ENCODE measurements at places on chromosomes 5 and 9.

DNA sequence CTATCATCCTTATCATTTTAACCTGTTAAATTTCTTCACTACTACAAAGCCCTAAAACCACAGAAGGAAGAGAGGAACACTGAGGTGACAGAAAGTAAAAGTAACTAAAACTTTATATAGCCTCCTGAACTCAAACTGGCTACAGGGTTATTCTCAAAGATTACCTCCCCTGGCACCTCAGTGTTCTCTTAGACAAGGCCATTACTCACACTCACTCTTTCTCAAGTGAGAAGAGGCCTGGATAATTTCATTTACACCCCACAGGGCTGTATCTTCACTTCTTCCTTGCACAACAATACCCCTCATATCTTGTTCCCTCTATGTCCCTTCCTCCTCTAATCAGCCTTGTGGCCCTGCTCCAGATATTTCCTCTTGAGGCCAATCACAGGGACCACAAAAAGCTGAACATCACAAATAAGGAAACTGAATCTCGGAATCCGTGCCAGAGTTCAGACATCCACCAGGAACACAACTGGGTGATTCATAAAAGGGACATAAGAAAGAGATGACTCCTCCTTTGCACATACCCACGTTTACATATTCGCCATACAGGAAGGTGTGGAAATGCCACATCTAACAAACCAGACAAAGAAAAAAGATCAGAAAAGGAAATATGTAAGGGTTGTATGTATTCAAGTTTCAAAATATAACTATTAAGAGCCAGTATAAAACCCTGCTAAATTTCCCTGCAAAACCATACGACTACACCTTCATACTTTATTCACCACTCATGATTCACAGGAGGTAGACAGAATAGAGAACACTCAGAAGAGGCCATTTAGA lies 1.7 kb upstream of the KLHL3 start:
- DNase-seq, result peak; percentile 41

DNA sequence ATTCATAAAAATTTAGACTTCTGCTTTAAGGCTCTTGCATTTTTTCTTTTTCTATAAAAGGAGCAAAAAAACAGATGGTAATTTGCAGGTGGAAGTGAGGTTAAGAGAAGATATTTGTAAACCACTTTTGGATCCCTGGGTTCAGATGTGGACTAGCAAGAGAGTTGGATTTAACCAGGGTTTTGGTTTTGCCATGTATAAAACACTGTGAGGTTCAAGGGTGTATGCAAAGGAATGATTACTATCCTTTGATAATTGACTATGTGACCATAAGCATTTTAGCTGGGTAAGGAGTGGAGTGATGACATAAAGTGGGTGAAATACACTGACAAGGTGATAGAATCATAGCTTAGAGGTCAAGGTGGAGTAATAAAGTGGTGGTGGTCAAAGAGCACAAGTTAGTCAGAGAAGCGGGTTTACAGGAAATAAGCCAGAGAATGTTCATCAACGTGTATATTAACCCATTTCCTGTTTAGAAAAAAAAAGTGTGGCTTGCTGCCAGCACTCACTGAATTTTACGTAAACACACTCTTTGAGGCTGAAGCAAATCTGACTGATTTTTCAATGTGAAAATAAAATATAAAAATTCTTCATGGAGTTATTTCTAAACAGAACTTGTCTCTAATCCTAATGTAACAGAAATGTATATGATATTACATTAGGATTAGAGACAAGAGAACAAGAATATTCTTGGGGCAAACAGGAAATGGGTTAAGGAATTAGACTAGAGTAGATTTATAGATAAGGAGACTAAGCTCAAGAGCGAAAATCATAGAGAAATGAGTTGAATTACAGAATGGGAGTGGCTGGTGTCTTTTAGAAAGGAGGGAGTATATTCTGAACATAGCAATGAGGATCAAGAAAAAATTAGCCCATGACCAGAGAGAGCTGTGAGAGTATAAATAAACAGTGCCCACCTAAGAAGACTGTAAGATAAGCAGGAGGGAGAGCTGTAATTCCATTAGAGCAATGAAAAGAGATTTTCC lies 74.5 kb downstream of the CDKN2A start:
- DNase-seq, result no peak

DNA sequence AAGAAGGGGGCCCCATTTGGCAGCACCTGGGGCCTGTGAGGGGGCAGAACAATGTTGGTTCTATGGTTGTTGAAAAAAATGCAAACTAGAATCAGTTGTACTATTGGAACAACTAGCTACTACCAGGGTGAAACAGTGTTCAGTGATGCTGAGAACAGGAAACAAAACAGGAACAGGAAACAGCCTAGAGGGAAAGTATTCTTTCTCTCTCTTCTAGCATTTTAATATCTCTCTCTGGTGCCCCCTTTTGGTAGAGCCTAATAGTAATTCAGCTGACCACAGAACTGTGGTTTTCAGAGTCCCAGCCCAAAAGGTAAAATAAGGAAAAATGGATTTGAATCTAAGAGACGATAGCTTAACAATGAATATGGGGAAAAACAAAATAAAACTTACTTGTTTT lies 138.0 kb upstream of the KCNN2 start:
- no peak for DNase-seq

- DNase-seq, result no peak
Measured at GRCh38 chr5:166166071-166166470, 2125.4 kb upstream of the WWC1 start.

- DNase-seq, result peak; percentile 28
Measured at GRCh38 chr5:154647114-154647760, 107.9 kb upstream of the LARP1 start.

DNA sequence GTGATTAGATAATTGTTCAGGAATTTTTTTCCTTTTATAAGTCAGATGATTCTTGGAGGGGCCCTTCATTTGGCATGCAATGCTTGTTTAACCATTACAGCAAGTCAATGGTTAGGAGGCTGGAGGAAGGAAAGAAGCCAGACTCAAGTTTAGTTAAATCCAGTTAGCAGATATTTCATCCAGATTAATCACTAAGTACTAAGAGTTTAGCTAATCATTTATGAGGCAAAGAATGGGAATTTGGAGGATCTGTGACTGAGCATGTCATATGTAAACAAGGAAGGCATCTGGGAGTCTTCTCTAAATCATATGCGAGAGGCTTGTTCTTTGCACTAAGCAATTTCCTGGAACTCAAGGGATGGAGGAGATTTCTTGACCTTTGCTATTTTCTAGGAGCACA lies 145.3 kb upstream of the SGCD start:
- DNase-seq, result no peak

GRCh38 chr5:127031147-127031862 lies 947 bp upstream of the MARCHF3 start:
- peak; percentile 33 for DNase-seq
